ENCODE measurements at places on chromosomes 7 and 10.

GRCh38 chr7:125775317-125775716, 845.7 kb upstream of the POT1 start:
- DNase-seq: no peak
- no peak overlapping the region for H3K27ac ChIP-seq
- H3K27me3 ChIP-seq: no peaks in the 10 kb centered on the region
- H3K4me1 ChIP-seq: no peaks in the 10 kb centered on the region
- no peaks in the 10 kb centered on the region for H3K36me3 ChIP-seq

GRCh38 chr10:35352512-35352911, 16.2 kb downstream of the CCNY start:
- DNase-seq: no peak
- no peak overlapping the region for H3K27ac ChIP-seq
- H3K4me3 ChIP-seq: no peak overlapping the region

DNA sequence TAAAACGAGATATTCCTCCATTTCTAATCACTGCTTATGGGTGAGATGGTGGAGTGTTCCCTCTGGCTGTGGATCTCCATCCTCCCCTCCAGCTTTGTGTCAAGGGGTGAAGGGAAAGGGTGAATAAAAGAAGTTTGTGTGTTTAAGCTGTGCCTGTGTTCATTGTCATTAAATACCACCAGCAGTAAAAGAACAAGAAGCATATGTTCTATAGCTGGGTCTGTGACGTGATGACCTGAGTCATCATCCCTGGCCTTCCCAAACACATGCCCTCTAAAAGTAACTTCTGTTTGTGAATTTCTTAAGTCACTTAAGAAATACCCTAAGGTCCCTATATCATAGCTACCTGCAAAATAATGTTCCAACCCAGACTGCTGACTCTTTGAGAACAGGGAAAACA, 104.9 kb downstream of the PPP1R17 start:
- DNase-seq: no peak
- peaks cover 6% of the 10 kb centered on the region for H3K36me3 ChIP-seq
- no peaks in the 10 kb centered on the region for H3K4me1 ChIP-seq

- no peak overlapping the region for H3K4me3 ChIP-seq
- H3K4me1 ChIP-seq: peaks cover 13% of the 10 kb centered on the region
- no peak overlapping the region for H3K27ac ChIP-seq
- no peak for DNase-seq
- H3K36me3 ChIP-seq: no peaks in the 10 kb centered on the region
- peaks cover 16% of the 10 kb centered on the region for H3K27me3 ChIP-seq
Observed at GRCh38 chr7:157908006-157908782, 571.4 kb downstream of the DNAJB6 start.

DNA sequence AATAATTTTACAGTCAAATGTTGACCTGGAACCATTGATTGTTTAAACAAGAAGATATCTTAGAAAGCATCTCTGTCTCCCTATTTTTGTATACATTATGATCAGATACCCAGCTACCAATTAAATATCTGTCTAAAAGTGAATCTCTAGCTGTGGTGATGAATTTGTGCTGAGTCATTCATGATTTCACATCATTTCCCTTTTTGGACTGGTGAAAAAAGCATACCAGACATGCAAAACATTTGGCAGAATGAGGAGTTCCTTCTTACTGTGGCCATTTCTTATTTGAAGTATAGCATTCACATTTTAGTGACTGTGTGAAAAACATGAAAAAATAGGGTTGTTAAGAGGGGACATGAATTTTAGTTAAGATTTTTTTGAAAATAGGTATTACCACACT, 98.0 kb upstream of the GATA3 start:
- H3K27me3 ChIP-seq: no peaks in the 10 kb centered on the region
- no peaks in the 10 kb centered on the region for H3K36me3 ChIP-seq
- DNase-seq: no peak
- no peak overlapping the region for H3K4me3 ChIP-seq
- H3K4me1 ChIP-seq: peaks cover 7% of the 10 kb centered on the region

- H3K4me3 ChIP-seq: no peak overlapping the region
- DNase-seq: no peak
- no peaks in the 10 kb centered on the region for H3K36me3 ChIP-seq
- H3K27ac ChIP-seq: no peak overlapping the region
Observed at GRCh38 chr10:88843171-88843570, 8.5 kb downstream of the ANKRD22 start.

- no peak for DNase-seq
- H3K27me3 ChIP-seq: no peaks in the 10 kb centered on the region
- H3K36me3 ChIP-seq: no peaks in the 10 kb centered on the region
- no peak overlapping the region for H3K4me3 ChIP-seq
- H3K27ac ChIP-seq: no peak overlapping the region
Observed at GRCh38 chr10:70688828-70689227, 16.5 kb downstream of the ADAMTS14 start.

GRCh38 chr10:71103961-71104360, 108.4 kb upstream of the UNC5B start:
- no peaks in the 10 kb centered on the region for H3K36me3 ChIP-seq
- no peak overlapping the region for H3K27ac ChIP-seq
- no peak overlapping the region for H3K4me3 ChIP-seq
- no peaks in the 10 kb centered on the region for H3K4me1 ChIP-seq
- DNase-seq: no peak
- H3K27me3 ChIP-seq: no peaks in the 10 kb centered on the region

- H3K4me3 ChIP-seq: no peak overlapping the region
- no peak overlapping the region for H3K27ac ChIP-seq
- no peak for DNase-seq
- H3K4me1 ChIP-seq: peaks cover 7% of the 10 kb centered on the region
Observed at GRCh38 chr7:13179011-13179582, 491.7 kb downstream of the ARL4A start.

DNA sequence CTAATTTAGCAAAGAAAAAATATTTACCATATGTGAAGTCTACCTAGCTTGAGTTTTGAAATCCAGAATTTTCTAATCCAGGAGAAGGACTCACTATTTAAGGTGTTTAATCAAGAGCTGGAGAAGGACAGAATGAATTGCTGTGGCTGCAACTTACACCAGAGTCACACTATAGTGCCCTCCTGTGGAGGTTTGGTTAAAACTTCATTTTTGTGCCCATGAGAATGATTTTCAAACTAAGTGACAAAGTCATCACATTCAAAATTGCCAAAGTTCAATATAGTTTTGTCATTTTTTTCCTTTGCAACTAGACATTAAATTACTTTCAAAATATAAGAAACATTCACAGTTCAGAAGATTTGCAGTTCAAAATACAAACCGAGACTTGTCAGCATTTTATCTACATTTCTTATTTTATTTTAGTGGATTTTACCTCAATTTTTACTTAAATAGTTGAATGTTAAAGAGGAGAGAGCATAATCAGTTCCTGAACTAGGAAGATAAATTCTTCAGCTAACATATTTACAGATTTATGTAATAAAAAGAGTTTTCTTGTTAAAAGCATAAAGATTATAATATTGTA, 70.7 kb downstream of the CABCOCO1 start:
- no peak overlapping the region for H3K4me3 ChIP-seq
- no peaks in the 10 kb centered on the region for H3K36me3 ChIP-seq
- no peak overlapping the region for H3K27ac ChIP-seq

GRCh38 chr10:72016608-72017300, 52.6 kb downstream of the CHST3 start:
- H3K27ac ChIP-seq: peak overlapping the region; percentile 92
- H3K27me3 ChIP-seq: no peaks in the 10 kb centered on the region
- H3K4me1 ChIP-seq: peaks cover 74% of the 10 kb centered on the region
- H3K36me3 ChIP-seq: peaks cover 3% of the 10 kb centered on the region
- DNase-seq: peak; percentile 71

DNA sequence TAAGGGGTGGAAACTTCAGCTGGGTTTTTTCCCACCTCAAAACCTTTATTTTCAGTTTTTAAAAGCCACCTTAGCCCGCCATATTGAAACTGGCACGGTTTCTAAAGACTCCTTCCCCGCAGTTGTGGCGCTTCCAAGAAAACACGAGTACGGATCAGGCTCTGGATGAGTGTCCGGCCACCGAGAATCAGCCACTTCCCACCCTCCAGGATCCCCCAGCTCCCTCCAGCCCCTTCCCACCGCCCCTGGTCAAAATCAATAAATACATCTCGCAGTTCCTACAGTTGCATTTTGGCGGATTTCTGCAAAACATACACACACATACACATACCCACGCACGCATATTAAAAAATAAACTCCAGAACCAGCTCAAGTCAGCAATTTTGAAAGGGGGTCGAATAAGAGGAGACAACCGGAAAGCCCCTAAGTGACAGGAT, 1.1 kb downstream of the SFMBT2 start:
- peaks cover 78% of the 10 kb centered on the region for H3K4me1 ChIP-seq
- H3K27ac ChIP-seq: peak overlapping the region; percentile 87
- no peak for DNase-seq

DNA sequence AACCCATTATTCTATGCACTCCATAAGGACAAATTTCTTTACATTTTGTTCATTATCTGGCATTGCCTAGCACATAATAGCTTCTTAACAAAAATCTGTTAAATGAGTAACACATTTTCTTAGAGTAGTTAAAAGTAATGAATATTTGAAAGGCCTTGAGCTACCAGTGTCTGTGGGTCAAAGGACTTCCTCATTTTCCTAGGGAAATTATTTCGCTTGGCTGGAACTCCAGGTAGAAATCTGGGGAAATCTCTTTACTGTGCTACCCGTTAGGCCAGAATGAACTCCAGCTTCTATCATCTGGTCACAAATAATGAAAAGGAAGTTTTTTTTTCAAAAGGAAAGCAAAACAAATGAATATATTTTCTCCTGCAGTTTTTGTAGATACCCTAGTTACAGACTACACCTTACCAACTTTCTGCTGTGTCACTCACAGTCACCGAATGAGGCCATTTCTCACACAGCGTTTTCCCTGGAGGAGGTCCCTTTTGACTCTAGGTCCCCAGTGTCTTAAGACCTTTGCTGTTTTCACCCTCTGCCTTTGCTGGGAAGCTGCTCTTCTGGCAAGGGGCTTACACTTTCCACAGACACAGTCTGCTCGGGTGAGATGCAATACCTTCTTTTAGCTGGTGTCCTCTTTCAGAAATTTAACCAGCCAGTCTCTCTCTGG, 1.6 kb downstream of the SAMD9L start:
- H3K4me3 ChIP-seq: peak overlapping the region; percentile 67
- DNase-seq: no peak
- H3K27ac ChIP-seq: peak overlapping the region; percentile 68
- peaks cover 39% of the 10 kb centered on the region for H3K36me3 ChIP-seq
- H3K4me1 ChIP-seq: peaks cover 23% of the 10 kb centered on the region

DNA sequence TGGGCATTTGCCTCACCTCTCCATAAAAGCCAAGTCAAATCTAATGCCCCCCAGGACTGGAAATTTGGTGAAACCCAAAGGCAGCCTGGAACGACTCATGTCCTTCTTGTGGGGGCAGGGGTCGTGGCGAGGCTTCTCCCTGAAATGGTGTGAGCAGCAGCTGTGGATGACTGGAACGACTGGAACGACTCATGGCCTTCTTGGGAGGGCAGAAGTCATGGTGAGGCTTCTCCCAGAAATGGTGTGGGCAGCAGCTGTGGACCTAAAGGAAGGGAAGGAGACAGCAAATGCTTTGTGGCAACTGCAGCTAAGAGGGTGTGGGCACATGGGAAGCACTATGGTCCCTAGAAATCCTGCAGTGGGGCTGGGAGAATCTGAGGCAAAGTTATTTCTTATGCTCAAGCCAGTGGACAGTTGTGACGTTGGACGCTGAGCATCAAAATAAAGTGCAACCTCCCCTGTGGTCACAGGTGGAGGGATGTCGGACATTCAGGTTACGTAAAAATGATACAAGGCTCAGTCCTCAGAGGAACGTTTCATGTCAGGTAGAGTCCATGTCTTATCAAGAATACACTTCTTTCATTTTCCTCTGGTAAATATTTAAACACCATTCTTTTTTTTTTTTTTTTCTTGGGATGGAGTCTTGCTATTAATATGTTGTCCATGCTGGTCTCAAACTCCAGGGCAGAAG, 107.0 kb upstream of the KIF5B start:
- H3K27me3 ChIP-seq: no peaks in the 10 kb centered on the region
- peaks cover 19% of the 10 kb centered on the region for H3K4me1 ChIP-seq
- no peak for DNase-seq

DNA sequence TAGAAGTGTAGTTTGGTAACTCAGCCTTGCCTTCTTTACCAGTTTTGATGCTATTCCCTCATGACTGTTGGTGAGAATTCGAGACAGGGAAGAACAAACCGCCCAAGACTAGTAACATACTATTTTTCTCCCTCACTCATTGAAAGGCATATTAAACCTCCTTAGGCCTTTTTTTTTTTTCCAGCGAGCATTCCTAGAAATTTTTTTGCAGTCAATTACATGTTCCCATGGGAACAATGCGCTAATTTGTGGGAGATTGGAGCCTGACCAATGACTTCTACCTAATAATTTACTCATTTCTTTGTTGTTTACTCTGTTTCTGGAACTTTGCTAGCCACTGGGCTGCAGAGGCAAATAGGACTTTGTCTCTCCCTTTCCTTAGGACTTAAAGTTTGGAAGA, 6.0 kb downstream of the VPS50 start:
- no peak overlapping the region for H3K27ac ChIP-seq
- peaks cover 9% of the 10 kb centered on the region for H3K36me3 ChIP-seq
- H3K4me3 ChIP-seq: no peak overlapping the region
- no peaks in the 10 kb centered on the region for H3K27me3 ChIP-seq
- peaks cover 11% of the 10 kb centered on the region for H3K4me1 ChIP-seq
- no peak for DNase-seq

DNA sequence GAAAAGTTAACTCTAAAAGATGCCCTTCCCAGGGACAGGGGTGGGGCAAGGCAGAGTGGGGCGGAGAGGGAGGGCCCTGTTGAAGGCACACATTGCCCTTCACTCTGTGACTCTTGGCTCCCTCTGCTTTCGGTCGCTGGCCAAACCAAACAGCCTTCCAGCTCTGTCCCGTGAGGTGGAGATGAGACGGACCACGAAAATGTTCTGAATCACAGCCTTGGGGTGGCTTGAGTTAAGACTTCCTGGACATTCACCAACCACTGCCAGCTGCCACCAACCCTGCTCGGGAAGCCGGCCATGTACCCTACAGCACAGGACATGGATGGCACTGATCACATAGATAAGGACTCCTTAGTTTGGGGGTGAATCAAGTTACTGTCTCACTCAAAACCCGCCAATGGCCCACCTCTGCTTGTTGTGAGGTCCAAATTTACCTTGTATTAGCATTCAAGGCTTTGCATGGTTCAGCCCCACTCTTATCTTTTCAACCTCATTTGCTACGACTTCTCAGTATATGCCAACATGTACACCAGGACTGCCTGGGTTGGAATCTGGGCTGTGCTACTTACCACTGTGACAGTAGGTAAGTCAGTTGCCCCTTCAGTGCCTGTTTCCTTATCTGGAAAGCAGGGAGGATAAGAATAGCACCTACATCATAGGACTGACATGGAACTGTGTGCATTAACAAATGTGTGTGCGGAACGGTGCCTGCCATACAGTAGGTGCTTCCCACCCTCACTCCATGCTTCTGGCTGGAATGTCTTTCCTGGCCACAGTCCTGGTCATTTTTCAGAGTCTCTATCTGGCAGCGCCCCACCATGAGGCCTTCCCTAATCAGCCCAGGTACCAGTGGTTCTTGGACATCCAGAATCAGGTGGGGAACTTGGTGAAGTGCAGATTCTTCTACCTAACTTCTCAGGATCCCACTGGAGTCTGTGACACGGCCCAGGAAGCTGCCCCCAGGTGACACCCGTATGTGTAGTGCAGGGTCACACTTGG, 28.0 kb downstream of the ITPRIP start:
- H3K4me3 ChIP-seq: peak overlapping the region; percentile 32
- H3K27me3 ChIP-seq: no peaks in the 10 kb centered on the region
- DNase-seq: peak; percentile 79
- H3K27ac ChIP-seq: peak overlapping the region; percentile 94

Data from left ventricle myocardium inferior (tissue), 1 donor.